ENCODE measurements at places on chromosomes 2 and 18. TPM values are rescaled to one million over a fixed set of nuclear protein-coding genes. Genes with fewer than 3 reads are reported as not detected.

The MAB21L4 gene
- not detected for total RNA-seq

The UGT1A7 gene
- not detected for total RNA-seq

The RAB27B gene
- total RNA-seq = 2.5 TPM

The FOXD4L1 gene
- not detected for total RNA-seq

The CCDC142 gene
- 12.4 TPM for total RNA-seq

The SH3RF3 gene
- 5.2 TPM for total RNA-seq

The CXCR2 gene
- total RNA-seq = not detected

The C2orf74 gene
- 2.0 TPM for total RNA-seq

The LRRTM4 gene
- not detected for total RNA-seq

The REG1B gene
- total RNA-seq = not detected

DNA sequence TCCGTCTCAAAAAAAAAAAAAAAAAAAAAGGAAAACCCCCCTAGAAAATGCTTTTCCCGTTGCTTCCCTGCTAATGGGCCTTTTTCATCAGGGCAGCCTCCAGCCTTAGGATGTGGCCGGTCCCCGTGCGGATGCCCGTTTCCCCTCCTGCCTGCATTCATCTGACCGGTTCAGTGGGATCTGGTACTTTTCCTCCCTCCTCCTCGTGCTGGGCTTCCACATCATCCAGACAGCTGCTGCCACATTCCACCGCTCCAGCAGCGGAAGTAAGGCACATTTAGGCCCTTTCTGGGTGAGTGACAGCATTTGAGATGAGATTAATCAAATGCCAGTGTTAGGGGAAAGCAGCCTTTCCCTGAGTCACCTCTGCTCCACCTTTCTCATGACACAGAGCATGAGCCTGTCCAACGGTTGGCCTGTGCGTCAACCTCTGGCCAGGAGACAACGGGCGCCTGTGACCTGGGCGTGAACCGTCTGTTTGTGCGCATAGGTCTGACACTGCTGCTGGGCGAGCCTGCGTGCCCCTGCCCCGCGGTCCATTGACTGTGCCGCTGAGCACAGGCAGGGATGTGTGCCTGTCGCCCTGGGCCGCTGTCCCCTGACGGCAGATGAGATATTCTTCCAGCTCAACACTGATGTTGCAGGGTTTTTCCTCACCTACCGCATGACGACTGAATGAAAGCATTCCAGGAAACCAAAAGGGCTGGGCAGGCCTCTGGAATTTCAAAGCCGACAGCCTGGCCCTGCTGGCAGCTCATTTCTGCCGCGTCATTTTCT lies 174.0 kb downstream of the TGIF1 start:
- DNase-seq = no peak

- no peak for DNase-seq
Observed at GRCh38 chr18:39749154-39749553, 2183.6 kb upstream of the CELF4 start.

DNA sequence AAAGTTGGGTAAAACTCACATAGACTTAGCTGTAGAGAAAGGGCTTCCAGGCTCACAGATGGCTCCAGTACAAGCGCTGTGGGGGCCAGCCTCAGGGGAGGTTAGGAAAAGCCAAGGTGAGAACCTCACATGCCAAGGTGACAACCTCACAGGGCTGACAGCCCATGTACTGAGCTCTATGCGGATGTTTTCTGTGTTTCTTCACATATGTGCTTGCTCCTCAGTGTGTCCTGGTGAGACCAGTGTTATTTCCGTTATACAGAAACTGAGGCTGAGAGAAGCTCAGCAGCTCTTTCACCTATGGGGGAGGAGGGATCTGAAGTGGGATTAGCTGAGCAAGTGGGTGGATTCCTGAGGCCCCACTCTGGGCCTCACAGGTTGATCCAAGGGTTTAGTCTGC lies 67.3 kb downstream of the INPP4A start:
- no peak for DNase-seq

GRCh38 chr2:56151841-56152240 lies 31.9 kb upstream of the CCDC85A start:
- no peak for DNase-seq

GRCh38 chr2:218822622-218823021 lies 9.0 kb downstream of the PRKAG3 start:
- no peak for DNase-seq

DNA sequence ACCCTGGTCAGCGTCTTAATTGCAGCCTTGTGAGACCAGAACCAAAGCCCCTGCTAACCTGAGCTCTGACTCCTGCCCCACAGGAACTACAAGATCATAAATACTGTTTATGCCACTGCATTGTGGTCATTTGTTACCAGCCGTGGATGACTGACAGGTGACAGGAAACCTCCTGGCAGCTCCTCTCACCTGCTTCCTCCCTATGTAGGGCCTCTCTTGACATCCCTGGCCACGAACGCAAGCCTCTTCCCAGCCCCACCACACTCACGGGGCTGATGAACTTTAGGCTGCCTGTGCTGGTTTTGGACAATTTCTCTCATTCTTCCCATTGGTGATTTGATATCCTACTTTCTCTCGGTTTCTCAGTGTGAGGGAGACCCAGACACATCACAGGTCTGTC lies 357.2 kb upstream of the MYT1L start:
- no peak for DNase-seq

GRCh38 chr2:567865-568638 lies 109.2 kb downstream of the TMEM18 start:
- no peak for DNase-seq

- DNase-seq = no peak
Observed at GRCh38 chr2:232026910-232027309, 65.4 kb downstream of the DIS3L2 start.

DNA sequence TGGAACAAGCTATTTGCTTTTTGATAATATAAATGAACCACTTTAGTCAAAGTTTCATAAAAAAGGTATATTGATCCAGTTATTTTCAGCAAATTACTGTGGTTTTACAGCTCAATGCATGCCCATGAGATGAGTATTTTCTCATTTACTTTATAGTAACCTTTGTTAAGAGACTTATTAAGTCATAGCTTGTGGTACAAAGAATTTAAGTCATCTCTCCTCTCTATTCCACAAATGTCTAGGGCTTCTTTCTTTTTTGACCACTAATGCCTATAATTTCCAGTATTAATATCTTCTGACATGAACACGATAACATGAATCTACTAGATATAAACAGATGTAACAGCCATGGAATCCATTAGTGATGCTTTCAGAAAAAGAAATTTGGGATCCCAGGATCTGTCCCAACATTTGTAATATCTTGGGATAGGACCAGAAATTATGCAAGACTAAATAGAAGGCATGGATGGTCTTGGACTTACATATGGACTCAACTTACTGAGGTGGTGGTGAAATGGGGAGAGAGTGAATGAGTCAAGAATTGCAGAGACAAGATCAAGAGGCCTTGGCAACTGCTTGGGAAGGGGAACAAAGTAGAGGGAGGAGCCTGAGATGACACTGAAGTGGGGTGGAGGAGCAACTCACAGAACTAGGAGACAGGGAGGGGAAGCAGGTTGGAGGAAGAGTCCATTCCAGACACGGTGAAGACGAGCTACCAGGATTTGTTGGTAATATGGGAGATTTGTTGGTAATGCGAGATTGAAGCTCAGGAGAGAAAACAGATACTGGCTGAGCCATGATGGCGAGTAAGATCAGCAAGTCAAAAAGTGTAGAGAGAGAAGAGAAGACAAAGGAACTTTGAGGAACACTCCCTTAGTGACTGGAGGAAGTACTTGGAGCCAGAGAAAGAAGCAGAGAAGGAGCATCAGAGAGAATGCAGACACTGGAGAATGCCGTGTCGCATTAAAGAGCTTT lies 42.4 kb upstream of the KDM3A start:
- no peak for DNase-seq

DNA sequence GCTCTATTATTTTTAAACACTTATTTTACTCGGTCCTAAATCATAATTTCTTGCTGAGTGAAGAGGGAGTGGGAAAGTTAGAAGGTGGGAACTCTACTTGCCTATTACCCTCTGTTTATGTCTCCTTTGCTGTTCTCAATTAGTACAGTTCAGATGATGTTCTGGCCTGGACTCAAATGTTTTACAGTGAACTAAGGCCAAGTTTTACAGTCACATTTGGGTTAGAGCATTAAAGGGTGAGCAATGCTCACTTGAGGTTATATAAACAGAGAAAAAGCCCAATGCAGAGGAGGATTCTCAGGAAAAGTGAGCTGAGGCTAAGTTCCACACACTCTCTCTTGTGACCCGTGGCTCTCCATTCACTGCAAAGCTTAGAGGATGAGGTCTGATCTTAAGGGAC lies 52.4 kb downstream of the ITSN2 start:
- no peak for DNase-seq

DNA sequence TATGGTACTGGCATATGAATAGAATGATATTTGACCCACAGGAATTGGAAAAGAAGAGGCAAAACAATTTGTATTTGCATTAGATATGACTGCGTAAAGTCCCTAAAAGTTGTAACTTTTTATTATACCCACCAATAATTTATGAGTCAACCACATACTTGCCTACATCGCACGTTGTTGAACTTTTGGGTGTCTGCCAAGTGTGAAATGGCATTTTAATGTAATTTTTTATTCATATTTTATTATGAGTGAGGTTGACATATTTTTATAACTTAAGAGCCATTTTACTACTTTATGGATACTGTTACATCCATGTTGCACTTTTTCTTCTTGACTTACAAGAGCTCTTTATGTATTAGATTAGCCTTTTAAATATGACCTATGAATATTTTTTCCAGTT lies 4.6 kb downstream of the DSC2 start:
- DNase-seq = no peak

DNA sequence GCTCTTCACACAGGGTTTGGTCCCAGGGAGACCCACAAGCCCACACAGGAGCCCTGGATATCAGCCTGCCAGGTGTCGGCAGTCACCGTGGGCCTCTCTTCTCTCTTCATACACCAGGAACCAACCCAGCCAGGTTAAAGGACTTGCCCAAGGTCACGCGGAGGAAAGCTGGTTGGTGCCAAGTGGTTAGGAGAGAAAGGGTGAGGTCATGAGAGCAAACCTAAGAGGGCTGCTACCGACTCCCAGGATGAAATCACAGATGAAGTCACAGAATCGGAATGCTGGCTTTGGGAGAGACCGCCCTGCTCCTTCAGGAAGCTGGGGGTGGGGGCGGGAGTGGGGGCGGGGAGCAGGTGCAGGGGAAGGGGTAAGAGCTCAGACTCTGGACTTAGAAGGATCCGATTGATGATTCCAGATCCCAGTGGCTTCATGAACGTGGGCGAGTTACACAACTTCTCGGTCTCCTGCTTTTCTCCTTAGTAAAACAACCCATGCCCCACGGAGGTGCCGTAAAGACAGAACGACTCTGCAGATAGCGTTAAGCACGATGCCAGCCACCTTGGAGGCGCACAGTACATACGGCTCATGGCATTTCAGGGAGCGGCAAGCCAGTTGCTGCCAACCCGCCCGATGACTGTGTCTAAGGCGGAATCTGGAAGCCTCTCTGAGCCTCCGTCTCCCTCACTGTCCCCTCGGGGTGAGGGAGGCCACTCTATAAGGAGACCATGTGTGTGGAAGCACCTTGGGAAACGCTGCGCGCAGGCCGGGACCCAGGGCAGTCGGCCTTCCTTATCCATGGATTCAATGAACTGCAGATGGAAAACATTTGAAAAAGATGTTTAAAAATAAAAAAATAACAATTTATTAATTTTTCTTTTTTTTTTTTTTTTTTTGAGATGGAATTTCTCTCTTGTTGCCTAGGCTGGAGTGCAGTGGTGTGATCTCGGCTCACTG lies 23.0 kb upstream of the TAF1B start:
- DNase-seq = no peak

GRCh38 chr2:27356056-27356381 lies 545 bp downstream of the GTF3C2 start:
- no peak for DNase-seq

- no peak for DNase-seq
Observed at GRCh38 chr2:55610954-55611743, 6.3 kb downstream of the PPP4R3B start.

DNA sequence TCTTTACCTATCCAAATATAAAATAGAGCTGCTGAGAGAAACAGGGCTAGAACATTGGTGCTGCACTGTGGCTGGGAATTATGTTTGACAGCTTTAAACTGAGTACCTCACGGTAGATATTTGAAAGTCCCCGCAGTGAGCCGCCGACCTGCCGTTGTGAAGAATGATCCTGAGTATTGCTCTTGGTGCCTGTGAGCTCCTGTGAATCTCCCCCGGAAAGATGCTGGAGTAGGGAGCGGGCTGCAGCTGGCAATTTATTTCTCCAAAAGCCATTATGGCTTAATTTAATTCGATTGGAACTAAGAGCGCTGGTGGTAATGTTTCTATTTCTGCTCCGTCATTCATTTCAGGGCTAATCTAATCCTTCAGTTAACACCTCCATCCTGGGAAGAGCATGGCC lies 129.4 kb upstream of the TPO start:
- no peak for DNase-seq

Data from CD4-positive, alpha-beta T cell (primary cell).